ENCODE measurements at places on chromosomes 5 and 9.

DNA sequence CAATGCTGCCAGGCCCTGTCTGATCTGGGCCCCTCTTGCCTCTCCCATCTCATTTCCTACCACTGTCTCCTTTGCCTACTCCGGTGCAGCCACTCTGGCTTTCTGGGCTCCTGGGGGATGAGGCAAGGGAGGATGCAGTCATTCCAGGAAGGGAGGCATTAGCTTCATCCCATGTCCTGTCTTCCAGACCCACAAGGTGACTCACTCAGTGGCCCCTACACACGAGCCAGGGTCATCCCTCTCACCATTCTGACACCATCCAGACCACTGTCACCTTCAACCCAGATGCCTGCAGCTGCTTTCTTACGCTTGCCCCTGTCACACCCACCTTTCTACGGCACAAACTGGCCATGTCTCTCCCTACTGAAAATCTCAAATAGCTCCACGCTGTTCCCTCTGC is 19.1 kb downstream of the ACSL6 start:
- no peak for DNase-seq

DNA sequence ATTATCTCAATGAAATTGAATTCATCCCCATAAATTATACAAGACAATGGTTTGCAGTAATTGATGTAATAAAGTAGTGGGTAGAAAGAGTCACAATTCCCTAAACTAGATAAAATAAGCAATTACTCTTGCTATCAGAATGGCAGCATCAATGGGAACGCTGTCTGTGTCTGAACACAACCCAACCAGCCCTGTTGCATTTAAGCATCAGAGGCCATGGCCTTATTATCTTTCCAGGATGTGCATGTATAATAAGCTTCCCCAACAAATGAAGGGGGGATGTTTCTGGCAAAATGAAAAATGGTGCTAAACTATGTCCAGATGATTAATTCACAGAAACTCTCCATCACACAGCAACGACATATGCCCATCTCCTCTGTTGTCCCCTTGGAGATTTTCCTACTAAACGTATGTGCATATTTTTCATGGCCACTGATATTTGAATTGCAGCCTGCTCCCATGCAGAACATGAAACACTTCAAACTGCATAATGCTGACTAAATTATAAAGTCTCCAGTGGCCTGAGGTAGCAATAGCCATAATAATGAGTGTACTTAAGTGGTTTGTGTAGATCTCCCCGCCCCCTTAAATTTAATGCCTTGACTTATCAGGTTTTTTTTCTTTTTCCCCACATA is 306.9 kb upstream of the ADAMTS16 start:
- DNase-seq: no peak

- DNase-seq: no peak
Observed at GRCh38 chr9:87290241-87291052, 207.2 kb upstream of the DAPK1 start.

GRCh38 chr9:11199335-11199734 is 586.5 kb upstream of the PTPRD start:
- no peak for DNase-seq

GRCh38 chr5:39100851-39101396 is 26.7 kb upstream of the RICTOR start:
- no peak for DNase-seq

- no peak for DNase-seq
Observed at GRCh38 chr5:86125731-86126601, 491.8 kb upstream of the COX7C start.

- DNase-seq: no peak
Observed at GRCh38 chr5:17992291-17992690, 358.0 kb downstream of the TAF11L14 start.

All from activated CD8-positive, alpha-beta memory T cell treated with anti-CD3 and anti-CD28 coated beads for 4 hours (primary cell).